ENCODE measurements at places on chromosomes 4 and X. TPM values are rescaled to one million over a fixed set of nuclear protein-coding genes. Genes with fewer than 3 reads are reported as not detected.

The HELT gene
- not detected for total RNA-seq

- no peak for ATAC-seq
These were observed 108.3 kb upstream of the USP9X start for GRCh38 chrX:40976981-40977380.

The ENPEP gene
- 6.1 TPM for total RNA-seq

The RIPPLY1 gene
- not detected for total RNA-seq

The CPEB2 gene
- total RNA-seq: 34.4 TPM

GRCh38 chr4:84441758-84442377 is 57.2 kb downstream of the NKX6-1 start:
- no peak for ATAC-seq

The TCEAL2 gene
- 25.3 TPM for total RNA-seq

DNA sequence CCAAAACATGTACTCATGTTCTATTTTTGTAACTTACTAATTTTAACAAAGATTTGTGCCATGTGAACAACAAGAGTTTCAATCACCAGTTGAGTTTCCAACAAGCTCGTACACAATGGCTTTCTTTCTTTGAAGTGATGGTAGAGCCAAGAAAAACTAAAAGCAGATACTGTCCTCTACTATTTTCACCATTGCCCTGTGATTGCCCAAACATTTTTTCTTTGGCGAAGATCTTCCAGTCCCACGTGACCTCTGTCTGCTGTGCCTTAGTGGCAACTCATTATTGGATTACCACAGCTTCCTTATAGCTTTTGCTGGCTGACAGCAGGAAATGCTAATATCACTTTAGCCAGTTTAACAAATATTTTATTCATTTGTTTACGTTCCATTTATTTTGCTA is 1147.1 kb downstream of the STIM2 start:
- no peak for ATAC-seq

GRCh38 chr4:187184508-187184907 is 460.9 kb upstream of the FAT1 start:
- no peak for ATAC-seq

- peak; percentile 94 for ATAC-seq
These were observed at the start of gene AFF1 for GRCh38 chr4:86934771-86935565. AFF1 (plus strand) TSS chr4:86935011; CDS start chr4:86948534, 13,523 bp downstream.

DNA sequence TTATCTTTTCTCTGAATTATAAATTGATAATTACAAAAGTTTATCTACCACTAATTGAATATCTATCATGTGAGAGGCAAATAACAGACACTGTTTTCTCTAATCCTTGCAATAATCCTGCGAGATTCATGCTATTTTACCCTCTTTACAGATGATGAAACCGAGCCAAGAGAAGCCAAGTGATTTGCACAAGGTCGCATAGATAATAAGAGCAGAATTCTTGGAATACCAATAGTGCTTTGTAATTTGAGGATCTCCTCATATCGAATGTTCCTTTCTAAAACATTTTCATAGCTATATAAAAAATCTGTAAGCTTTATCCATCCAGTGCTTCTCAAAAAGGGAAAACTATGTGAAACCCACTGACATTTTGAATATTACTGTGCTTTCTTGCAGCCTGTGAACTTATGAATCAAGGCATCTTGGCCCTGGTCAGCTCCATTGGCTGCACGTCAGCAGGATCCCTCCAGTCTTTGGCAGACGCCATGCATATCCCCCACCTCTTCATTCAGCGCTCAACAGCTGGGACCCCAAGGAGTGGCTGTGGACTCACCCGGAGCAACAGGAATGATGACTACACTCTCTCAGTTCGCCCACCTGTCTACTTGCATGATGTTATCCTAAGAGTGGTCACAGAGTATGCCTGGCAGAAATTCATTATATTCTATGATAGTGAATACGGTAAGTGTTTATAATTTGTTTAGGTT is 743.8 kb upstream of the ATOH1 start:
- ATAC-seq: no peak

DNA sequence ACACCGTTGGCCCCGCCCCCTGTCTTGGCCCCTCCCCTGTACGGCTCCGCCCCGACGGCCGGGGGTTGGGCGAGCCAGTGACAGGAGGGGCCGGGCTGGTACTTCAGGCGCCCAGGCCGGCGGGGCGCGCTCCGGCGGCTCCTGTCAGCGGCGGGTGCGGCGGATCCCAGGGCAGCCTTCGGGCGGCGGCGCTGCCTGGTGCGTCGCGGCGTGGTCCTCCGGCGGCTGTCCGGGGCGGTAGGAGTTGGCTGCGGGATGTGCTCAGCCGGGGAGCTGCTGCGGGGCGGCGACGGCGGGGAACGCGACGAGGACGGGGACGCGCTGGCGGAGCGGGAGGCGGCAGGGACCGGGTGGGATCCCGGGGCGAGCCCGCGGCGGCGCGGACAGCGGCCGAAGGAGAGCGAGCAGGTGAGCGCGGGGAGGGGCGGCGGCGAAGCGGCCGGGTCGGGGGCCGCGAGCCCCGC is at the start of gene FAM241A:
Gene FAM241A (plus strand): TSS at position 129 of the 464 bp plus-strand sequence. CDS start 127 bp downstream, at position 256.
- ATAC-seq: peak; percentile 98

GRCh38 chrX:16966752-16967448 is 20.4 kb downstream of the REPS2 start:
- ATAC-seq: no peak

GRCh38 chr4:7337196-7338058 is 97.3 kb downstream of the PSAPL1 start:
- no peak for ATAC-seq

The TMEM31 gene
- not detected for total RNA-seq

DNA sequence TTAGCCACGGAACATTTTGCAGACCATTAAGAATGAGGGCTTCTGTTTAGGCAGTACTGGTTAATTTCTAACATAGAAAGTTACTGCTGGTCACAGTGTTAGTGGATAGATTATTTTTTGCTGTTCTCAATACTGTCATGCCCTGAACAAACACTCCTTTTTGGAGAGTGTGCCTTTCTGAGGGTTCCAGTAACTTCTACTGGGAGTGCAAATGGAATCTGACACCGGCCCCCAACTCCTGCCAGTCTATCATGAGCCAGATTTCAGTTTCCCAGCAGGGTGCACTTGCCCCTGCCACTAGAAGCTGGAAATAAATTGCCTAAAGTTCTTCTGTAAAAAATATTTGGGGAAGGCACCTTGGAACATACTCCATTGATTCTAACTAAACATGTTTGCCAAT is 224.4 kb upstream of the GPC4 start:
- ATAC-seq: no peak

The COL4A6 gene
- total RNA-seq: 217 TPM

The NPNT gene
- total RNA-seq: 109 TPM

GRCh38 chr4:53037892-53038291 is 175.8 kb downstream of the RASL11B start:
- no peak for ATAC-seq

DNA sequence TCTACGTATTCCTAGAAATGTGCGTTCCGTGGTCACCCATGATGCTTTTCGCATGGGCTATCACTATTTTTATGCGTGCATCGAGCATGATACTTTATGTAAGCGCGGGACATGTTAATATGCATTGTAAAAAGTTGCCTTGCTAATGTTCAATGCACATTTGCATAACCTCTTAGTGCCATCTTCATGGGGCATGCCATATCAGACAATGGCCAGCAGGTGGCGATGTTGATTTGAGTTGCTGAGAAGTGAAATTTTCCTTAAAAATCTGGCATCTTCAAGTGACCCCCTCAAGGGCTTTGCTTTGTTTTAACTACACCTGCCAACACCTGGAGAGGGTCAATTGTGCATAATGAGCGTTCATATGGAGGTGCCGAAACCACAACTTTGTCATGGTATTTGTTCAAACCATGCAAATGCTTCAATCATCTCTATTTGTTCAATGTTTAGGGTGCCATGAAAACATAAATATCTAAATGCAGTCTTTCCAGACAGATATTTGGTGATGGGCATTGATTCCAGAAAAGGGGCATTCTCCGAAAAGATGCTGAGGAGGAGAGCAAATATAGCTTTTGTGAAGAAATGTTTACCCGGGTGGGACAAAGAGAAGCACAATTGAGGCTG is 833.9 kb upstream of the PRKX start:
- no peak for ATAC-seq

DNA sequence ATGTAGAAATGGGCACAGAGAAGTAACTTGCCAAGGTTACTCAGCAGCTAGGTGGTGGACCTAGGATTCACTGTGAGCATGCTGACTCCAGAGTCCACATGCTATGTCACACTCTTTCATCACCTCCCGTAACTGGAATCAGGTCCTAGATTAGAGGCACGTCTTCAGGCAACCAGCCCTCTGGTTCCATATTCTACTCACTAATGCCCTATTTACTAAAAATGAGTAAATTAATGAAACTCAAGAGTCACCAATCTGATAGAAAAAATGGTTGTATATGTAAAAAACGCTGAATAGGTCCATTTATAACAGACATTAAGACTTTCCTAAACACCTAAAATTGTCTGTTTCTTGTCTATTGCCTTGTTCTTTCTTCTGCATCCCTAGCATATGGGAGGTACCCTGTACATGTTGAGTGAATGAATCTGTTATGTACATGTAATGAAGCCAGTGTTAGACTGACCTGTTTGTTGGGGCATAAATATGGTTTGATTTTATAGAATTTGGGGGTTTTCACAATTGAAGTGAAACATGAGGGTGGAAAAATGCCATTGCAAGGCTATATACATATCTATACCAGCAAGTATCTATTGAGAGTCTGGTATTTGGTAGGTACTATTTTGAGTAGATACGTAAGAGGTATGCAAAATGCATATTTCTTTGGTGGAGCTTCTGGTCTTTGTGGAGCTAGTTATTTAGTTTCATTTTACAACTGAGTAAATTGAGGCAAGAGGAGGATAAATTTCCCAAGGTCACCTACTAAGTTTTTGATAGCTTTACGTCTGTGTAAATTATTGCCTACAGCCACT is 7.5 kb upstream of the RUFY3 start:
- ATAC-seq: no peak

GRCh38 chr4:60847614-60848013 is 352.5 kb upstream of the ADGRL3 start:
- no peak for ATAC-seq

GRCh38 chrX:50698944-50699343 is 115.0 kb downstream of the SHROOM4 start:
- no peak for ATAC-seq

GRCh38 chr4:111773858-111774257 is 371.4 kb upstream of the FAM241A start:
- no peak for ATAC-seq

The ALB gene
- total RNA-seq: 0.27 TPM

- no peak for ATAC-seq
These were observed 82.8 kb upstream of the AMELX start for GRCh38 chrX:11210415-11210801.

- ATAC-seq: no peak
These were observed 401.1 kb downstream of the PCDH18 start for GRCh38 chr4:137131201-137131600.

GRCh38 chr4:41442810-41443209 is 95.1 kb upstream of the LIMCH1 start:
- ATAC-seq: no peak

DNA sequence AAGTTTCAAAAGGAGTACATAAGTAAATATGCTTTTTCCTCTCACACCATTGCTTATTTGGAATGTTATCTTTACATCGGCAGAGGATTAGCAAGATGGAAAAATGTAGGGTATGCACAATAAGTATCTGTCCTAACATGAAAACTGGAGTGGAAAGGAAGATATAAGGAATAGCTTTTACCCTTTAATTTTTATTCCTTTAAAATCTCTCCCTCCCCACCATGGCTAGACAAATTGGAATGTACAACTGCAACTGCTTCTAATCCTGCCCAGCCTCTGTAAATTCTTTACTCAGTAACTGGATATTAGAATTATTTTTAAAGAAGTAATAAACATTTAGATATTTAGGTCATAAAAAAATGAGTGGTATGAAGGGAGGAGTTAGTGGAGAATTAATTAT is 171.5 kb downstream of the PCDH18 start:
- ATAC-seq: no peak

The ITGB1BP2 gene
- 37.5 TPM for total RNA-seq

DNA sequence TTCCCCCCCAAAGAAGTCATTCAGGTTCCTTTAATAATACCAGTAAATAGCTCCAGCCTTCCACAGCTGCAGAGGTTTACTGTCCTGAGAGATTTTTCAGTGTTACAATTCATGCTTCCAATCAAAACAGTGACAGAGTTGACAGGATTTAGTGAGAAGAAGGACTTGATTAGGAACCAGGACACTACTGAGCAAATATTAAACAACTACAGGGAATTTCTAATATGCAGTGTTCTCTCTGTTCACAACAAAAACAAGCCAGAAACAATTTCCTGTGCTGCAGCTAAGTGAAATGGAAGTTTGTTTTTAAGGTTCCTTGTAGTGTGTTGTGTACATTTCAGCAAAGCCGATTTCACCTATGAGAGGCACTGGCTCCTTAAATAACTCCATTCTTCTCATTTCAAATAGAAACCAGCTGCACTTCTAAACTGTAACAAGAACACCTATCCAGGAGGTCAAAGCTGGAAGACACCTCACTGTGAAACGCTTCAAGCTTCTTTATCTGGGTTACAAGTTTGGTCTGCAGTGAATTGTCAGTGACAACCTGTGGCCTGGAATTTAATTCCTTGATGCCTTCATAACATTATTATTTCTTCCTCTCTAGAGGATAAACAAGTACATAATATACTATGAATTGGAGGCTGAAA is 149.3 kb downstream of the RASL11B start:
- no peak for ATAC-seq

The SPON2 gene
- total RNA-seq: 72.5 TPM

GRCh38 chr4:33133723-33134122 is 2413.6 kb downstream of the PCDH7 start:
- no peak for ATAC-seq

- no peak for ATAC-seq
These were observed 38.8 kb upstream of the AFAP1 start for GRCh38 chr4:7978489-7978888.

The DIPK2B gene
- 11.4 TPM for total RNA-seq

The FAM133A gene
- 0.12 TPM for total RNA-seq

- ATAC-seq: peak; percentile 42
These were observed 107.8 kb downstream of the EFNB1 start for GRCh38 chrX:68936608-68937007.

DNA sequence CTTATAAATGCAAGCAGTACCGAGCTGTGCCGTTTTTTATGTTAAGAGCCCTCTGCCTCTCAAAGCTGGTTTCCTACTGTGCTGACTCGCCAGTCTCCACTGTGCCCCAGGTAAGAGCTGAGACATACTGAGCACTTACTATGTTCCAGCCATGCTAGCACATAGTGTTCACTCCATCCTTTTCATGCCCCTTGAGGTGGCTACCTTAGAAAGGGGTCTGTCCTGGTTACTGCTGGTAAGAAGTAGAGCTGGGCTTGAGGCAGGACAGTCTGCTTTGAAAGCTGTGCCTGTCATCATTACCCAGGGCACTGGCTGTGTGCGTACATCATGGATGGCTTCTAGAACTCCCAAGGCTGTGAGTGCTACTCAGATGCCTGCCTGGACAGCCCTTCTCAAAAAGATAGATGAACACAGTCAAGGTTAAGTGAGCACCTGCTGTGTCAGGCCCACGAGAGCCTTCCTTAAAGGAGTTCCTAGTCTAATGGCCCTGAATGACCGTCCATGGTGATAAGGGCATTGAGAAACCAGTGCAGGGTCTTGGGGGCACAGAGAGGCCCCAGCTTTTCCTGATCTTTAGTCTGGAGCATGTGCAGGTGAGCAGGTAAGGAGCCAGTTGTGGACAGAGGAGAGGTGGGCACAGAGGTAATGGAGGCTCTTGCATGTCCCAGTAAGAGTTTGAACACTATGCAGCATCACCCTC is 1.6 kb downstream of the STK32B start:
- ATAC-seq: no peak

GRCh38 chr4:101141855-101142254 is 205.5 kb downstream of the PPP3CA start:
- ATAC-seq: no peak

GRCh38 chr4:183637461-183637860 is 21.5 kb downstream of the RWDD4 start:
- no peak for ATAC-seq

- ATAC-seq: no peak
These were observed 31.2 kb downstream of the MSX1 start for GRCh38 chr4:4890574-4891255.

Data from gastroesophageal sphincter (tissue), 4 donors.